Stimulated activated naive CD4-positive, alpha-beta T cell treated with Interleukin-2 at 50 U/mL for 16 hours (primary cell): ENCODE measurements at places on chromosomes 5 and 9.

GRCh38 chr5:76818844-76819831, at the start of gene F2RL1:
F2RL1 (plus strand) TSS chr5:76819030; CDS start chr5:76819183, 153 bp downstream.
- DNase-seq = peak; percentile 37

DNA sequence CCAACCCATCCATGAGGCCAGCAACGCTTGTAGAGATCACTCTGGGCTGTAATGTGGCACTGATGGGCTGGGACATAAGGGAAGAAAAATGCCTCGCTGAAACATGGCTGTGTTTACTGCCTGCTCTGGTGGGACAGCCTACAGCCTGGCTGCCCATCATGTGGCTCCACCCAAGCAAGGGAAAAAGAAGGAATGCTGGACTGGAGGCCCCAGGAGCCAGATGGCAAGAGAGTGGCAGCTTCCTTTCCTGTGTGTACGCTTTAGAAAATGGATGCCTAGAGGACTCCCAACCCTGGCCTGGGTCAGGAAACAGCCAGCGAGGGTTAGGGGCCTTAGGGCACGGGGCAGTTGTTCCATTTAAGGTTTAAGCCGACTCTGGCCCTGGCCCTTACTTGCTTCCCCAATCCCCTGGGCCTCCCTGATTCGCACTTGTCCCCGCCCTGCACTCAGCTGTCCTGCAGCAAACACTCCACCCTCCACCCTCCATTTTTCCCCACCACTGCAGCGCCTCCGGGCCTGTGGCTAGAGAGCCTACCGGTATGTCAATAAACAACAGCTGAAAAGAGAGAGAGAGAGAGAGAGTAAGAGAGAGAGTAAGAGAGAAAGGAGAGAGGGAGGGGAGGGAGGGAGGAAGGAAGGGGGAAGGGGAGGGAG, 819.4 kb downstream of the SEMA5A start:
- no peak for DNase-seq

DNA sequence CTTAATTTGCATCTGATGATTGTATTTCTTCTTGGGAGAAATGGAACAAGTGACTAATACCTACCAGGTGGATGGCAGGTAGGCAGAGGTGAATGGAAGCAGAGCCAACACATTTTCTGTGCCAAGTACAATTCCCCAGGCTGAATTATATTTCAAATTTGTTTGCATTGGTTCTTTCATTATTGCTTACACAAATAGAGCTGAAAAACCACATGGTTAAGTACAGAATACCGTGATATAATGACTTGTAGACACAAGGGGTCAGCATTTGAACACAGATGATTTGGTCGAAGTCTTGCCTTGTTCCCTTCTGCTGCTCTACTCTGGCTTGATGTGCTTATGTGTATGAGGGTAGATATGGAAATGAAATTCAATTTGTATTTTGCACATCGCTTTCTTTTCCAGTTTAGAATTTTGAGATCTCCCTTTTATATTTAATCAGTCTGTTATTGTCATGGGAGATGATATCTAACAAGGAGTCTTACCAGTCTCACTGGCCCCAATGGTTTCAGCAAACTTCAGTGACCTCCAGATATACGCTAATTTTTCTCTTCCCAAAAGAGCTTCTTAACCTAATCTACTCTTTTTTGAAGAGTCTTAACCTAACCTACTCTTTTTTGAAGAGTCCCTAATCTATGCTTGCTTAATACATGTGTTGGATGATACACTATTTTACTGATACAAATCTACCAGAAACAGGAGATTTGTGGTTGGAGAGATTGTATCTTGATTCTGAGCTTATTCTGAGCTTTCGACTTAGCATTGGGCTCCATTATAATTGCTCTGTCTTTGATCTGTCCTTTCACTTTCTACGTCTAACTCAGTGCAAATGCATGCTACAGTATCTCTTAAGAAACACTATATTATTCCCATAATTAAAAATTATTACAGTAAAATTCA, 88.1 kb downstream of the PCSK1 start:
- DNase-seq = no peak

- DNase-seq = no peak
These were observed 113.3 kb downstream of the PPP2R2B start for GRCh38 chr5:146765089-146765832.

DNA sequence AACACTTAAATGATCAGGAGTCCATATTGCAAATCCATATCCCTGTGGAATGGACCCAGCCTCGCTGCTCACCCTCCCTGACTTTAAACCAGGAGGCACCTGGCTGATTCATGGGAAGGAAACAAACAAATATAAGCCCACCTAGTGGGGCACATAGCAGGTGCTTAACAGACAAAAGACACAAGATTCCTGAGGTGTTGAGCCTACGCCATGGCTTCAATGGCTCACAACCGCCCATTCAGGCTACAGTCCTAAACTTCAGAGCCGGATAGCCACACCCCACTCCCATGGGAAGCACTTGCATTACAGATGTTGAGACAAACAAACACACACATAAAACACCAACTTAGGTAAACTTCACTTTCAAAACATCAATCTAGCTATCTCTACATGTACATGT, 359.9 kb downstream of the ICE1 start:
- DNase-seq = no peak

DNA sequence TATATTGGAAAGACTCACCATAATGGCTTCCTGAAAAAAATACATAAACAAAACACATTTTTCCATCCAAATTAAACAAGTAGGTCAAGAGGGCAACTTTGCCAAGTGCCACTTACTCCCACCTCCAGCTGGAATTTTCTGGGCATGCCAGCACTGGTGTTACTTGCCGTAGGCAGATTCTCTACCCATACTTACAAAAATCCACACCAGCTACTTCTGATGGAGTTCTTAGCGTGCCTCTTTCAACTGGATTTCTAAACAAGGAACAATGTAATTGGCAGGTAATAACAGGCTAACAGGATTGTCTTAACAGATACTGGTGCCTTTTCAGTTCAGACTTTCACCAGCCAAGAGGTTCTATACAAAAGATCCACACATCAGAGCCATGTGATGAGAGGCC, 301.4 kb downstream of the MLLT3 start:
- no peak for DNase-seq

DNA sequence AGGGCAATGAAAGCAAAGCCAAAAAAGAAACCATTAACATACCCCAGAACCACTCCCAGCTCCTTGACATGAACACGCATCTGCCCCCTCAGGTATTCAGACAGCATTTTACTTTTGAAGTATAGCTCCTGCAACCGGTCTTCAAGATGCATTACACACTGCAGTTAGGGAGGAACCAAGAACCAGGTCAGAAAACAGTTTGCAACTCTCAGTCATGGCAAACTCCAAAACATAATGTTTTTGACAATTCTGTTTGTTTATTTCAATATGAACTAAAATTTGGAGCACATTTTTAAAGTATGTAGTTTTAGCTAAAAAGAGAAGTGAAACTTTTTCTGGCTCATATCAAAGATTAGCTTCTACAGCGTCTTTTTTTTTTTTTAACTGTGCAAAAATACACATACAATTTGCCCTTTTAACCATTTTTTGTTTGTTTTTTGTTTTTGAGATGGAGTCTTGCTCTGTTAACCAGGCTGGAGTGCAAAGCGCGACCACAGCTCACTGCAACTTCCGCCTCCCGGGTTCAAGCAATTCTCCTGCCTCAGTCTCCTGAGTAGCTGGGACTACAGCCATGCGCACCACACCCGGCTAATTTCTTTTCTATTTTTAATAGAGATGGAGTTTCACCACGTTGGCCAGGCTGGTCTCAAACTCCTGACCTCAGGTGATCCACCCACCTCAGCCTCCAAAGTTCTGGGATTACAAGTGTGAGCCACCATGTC, 12.2 kb upstream of the RAPGEF6 start:
- no peak for DNase-seq

- no peak for DNase-seq
These were observed 29.3 kb downstream of the PTPA start for GRCh38 chr9:129140397-129141065.

DNA sequence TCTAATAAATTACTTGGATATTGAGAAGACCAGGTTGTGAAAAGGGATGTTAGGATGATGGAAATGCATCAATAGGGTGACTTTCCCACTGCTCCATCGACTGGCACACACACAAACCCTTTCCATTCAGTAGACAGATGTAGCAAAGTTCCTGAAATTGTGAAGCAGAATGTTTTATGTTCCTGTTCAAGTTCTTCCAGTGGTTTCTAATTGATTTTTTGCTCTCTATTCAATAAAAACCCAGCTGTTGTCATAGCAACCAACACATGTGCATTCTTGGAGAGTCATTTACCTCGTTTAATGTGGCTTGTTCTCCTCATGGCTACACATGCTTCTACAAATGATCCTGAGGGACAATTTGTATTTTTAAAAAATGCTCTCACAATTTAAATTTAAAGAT, 244.6 kb downstream of the RAB3C start:
- no peak for DNase-seq

GRCh38 chr5:124708086-124708485, 38.4 kb downstream of the ZNF608 start:
- no peak for DNase-seq

- DNase-seq = no peak
These were observed 17.5 kb downstream of the ABO start for GRCh38 chr9:133257465-133257956.

- no peak for DNase-seq
These were observed 647 bp downstream of the PDE8B start for GRCh38 chr5:77210964-77211690.

DNA sequence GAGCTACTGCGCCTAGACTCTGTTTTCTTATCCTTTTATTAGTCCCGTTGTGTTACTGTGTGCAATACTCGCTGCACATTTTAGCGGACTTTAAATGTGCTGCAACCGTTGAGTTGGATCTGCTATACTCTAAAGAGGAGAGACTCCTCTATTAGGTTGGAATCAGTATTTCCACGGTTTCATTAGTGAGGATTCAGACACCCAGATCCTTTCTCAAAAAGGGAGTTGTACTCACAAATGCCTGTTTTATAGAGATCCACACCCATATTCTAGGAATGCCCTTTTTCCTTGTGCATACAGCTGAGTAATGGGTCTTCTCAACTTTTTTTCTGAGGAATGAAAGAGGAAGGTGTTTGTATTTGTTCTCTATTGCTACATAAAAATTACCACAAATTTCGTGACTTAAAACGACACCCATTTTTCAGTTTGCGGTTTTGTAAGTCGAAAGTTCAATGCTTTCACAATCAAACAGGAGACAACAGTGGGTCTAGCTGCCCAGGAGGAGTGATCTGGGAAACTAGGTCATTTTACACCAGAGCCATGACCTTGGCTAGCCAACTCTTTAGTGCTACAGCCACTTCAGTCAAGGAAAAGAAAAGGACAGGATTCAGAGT, 52.8 kb upstream of the SLC44A1 start:
- no peak for DNase-seq

DNA sequence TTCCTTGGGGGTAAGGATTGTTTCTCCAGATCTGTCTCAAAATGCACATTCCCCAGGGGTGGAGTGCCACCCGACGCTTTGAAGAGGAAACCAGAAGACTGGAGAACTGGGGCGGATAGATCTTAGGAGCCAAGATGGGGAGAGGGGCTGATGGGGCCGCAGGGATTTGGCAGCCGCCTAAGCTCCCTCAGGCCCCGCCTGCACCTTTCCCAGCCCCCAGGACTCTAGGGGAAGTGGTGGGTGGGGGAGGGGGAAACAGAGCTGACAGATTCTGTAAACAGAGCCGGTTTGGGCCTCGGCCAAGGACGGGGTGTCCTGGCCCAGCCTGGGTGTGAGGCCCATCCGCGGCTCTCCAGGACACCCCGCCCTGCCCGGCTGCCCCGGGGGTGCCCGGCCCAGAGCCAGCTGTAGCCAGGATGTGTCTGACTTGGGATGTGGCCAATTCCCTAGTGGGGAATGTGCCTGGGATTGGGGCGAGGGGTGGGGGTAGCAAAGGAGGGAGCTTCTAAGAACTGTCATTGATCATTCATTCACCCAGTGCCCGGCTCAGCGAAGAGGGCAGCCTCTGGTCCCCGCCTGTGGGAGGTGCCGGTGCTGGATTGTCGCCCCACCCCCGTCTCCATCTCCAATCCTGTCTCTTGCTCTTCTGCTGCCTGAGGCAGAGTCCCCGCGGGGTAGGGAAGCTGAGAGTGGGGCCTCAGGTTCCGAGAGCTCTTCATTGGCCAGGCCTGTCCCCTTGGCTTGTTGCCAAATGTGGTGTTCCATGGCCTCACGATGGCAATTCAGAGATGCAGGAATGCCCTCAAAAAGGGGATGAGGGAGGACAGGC, 54.8 kb upstream of the CDKN2AIPNL start:
- peak; percentile 14 for DNase-seq

DNA sequence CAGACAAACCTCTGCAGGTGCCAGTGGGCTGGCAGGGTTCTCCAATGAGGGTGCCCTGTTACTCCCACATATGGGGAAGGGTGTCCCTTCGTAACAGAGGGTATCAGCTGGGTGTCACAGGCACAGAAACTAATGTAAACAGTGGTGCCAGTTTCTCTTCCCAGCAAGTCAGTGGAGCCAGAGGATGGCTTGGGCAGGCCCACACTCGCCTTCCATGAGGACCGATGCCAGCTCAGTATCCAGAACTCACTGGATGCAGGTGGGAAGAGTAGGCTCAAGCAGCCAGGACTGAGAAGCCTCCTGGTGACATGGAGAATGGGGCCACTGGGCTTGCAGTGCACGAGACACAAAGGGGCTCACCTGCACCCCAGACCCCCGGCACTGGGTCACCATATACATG, 30.4 kb downstream of the FSTL4 start:
- no peak for DNase-seq

GRCh38 chr5:168908207-168908606, 329.0 kb upstream of the PANK3 start:
- no peak for DNase-seq

DNA sequence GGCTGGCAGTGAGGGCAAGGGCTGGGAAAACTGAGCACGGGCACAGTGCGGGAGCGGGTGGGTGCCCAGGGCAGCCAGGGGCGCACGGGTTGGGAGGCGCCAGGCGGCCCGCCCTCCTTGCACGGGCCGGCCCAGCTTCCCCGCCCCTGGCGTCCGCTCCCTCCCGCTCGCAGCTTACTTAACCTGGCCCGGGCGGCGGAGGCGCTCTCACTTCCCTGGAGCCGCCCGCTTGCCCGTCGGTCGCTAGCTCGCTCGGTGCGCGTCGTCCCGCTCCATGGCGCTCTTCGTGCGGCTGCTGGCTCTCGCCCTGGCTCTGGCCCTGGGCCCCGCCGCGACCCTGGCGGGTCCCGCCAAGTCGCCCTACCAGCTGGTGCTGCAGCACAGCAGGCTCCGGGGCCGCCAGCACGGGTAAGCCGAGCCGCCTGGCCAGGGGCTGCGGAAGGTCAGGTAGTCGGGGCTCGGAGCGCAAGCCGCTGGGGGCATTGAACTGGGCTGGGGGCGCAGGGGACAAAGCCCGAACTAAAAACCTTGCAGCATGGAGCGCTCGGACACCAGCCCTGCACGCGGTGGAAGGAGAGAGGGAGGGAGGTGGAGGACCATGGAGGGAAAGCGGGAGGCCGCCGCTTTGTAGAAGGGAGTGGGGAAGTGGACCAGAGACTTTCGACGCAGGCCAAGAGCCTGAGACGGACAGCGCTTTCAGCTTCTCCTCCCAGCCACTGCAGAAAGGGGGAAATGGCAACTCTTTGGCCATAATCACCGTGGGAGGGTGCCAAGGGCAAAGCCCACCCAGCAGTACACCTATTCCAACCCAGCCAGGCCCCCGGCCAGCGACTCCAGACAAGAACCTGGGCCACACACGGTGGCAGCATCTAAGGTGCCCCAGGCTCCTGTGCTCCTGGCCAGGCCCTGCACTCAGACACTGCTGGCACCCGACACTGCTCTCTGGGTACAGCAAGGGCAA, at the start of gene TGFBI:
TGFBI (plus strand) TSS at position 207 of the 961 bp plus-strand sequence; CDS start at position 275, 68 bp downstream.
- DNase-seq = peak; percentile 21
